ENCODE measurements at places on chromosomes 3 and 15.

DNA sequence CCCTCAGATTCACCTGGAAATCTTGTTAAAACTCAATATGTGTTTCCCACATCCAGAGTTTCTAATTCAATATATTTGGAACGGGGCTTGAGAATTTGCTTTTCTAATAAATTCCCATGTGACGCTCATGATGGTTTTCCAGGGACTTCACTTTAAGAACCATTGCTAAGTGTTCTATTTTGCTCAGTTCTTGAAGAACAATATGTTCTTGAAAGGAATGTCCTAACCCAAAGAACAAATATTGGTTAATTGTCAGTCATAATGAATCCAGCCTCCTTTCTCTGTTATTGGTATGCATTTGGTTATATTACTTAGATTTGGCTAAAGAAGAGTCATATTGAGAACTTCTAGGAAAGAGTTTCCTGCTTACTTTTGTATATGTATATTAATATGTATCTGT is 4.4 kb upstream of the PLSCR2 start:
- DNase-seq, result no peak

DNA sequence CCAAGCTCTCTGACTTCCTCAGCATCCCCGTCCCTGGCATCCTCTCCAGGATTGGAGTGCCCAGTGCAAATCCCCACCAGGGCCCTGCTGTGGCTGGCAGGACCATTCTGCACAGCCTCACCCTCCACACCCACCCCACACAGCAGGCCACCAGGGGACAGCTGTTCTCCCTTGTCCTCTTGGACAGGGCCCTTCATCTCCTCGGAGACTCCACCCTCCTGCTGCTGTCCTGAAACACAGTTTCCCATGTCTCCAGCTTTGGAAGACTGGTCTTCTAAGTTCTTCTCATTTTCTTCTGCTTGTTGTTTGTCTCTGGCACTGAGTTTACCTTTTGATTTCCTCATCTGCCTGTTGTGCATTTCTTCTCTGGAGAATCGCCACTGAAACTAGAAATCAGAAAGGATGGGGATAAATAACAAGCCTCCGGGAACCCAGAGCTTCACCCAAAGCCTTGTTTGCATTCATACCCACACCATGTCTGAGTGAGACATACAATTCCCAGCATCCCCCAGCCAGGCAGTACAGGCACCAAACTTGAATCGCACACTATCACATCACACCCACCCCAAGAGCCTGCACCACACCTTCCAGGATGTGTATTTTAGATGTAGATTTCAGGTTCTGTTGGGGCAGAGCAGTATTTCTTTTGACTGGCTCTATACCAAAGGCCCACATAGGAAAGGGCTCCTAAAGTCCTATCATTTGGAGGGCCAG is 52.0 kb downstream of the OXNAD1 start:
- no peak for DNase-seq

- no peak for DNase-seq
Observed at GRCh38 chr15:75761446-75762356, 49.1 kb upstream of the CSPG4 start.

- DNase-seq, result no peak
Observed at GRCh38 chr15:39642011-39642640, 61.2 kb downstream of the THBS1 start.

DNA sequence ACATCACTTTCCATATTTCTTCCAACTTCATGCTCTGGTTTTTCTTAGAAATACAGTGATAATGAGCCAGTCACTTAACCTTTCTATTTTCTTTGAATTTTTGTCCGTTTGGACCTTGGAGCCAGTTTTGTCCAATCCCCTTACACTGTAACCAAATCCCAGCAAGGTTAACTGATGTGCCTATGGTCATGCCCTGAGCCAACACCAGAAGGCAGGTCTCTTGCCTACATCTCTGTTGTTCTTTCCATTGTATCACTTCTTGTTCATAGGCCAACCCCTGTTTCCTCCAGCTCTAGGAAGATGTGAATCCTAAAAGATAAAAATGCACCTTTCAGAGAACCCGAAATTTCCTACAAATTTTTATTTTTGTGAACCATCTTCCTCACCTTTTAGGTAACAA is 122.7 kb downstream of the CMSS1 start:
- DNase-seq, result no peak

- no peak for DNase-seq
Observed at GRCh38 chr3:131756405-131756804, 253.6 kb upstream of the MRPL3 start.

GRCh38 chr3:133371676-133372075 is 28.2 kb upstream of the BFSP2 start:
- DNase-seq, result no peak

DNA sequence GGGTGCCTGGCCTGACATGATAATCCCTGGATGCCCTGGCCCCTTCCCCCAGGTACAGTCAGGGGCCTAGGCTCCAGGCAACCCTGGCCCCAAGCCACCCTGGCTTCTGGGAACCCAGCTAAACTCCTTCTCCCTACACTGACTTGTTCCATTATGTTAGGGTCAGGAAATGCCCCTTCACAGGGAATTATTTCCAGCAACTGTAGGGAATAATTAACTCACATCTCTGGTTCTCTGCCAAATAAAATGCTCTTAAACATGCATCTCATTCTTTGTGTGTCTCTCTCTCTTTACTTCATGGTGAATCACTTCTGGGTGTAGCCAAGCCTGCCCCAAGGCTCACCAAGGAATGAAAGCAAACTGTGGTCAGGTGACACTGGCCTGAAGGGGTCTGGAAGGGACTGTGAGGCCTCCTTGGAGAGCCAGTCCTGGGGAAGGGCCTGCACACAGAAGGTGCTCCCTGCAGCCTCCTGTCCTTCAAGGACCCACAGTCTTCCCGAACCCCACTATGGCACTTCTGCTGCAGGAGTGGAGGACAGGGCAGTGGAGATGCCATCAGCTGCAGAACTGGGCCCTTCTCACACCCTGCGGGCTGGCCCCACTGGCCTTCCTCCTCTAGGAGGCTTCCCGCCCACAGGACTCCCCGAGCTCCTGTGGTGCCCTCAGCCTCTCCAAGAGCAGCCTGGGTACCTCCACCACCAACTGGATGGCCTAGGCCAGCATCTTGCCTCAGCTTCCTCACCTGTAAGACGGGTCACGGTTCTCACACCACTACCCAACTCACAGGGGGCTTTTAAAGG is 17.6 kb downstream of the TKT start:
- peak; percentile 91 for DNase-seq

DNA sequence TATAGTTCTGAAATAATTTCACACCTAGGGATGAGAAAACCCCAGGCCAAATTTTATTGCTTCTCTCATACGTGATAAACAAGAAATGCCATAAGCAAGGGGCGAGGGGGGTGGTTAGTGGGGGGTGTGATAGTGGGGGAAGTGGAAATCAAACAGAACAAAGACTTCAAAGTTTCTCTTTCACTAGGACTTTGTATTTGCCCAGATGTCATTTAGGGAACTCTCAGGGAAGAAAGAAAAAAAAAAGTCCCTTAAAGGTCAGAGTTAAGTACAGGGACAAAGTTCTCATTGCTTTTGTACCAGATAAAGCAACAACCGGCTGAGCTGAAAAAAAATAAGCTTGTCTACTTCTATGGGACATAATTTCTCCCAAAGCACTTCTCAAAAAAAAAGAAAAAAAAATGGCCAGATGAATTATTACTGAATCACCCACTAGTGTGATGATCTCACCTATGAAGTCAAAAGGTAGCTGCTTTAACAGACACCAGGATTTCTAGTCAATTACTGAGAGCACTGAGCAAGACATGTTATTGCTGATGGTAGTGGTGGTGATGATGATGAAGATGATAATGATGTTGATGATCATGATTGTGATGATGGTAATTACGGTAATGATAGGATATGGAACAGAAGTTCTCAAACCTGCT is 56.2 kb downstream of the FHIT start:
- DNase-seq, result no peak

DNA sequence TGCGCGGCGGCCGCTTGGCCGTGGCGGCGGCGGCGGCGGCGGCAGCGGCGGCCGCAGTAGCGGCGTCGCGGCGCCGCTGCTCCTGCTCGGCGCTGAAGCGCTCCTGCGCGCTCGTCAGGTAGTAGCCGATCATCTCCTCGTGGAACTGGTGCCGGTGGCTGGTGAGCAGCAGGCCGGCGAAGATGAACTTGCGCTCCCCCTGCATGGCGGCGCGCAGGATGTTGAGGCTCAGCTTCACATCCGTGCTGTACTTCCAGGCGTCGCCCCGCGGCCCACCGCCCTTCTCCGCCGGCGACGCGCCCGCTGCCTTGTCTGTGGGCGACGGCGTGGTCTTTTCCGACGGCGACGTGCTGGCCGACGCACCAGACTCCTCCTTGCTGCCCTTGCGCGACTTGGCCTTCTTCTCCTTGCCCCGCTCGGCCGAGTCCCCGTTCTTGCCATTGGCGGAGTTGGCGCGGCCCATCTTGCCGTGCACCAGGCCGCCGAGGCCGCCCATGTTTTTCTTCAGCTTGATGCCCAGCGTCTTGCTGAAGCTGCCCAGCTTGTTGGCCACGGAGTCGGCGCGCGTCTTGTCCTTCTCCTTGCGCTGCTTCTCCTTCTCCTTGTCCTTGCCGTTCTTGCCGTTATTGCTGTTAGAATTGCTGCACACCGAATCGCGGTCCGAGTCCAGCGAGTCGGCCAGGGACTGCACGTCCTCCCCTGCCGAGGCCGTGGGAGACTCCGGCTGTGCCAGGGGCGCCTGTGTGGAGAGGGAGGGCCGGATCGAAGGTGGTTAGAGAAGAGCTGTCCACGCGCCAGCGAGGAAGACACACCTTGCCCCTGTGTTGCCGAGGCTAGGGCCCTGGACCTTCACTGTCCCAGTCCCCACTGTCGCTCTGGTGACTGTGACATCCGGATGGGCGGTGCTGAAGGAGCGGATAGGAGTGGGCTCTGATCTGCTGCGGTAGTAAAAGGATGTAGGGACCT is 157.6 kb downstream of the KLF13 start:
- no peak for DNase-seq

DNA sequence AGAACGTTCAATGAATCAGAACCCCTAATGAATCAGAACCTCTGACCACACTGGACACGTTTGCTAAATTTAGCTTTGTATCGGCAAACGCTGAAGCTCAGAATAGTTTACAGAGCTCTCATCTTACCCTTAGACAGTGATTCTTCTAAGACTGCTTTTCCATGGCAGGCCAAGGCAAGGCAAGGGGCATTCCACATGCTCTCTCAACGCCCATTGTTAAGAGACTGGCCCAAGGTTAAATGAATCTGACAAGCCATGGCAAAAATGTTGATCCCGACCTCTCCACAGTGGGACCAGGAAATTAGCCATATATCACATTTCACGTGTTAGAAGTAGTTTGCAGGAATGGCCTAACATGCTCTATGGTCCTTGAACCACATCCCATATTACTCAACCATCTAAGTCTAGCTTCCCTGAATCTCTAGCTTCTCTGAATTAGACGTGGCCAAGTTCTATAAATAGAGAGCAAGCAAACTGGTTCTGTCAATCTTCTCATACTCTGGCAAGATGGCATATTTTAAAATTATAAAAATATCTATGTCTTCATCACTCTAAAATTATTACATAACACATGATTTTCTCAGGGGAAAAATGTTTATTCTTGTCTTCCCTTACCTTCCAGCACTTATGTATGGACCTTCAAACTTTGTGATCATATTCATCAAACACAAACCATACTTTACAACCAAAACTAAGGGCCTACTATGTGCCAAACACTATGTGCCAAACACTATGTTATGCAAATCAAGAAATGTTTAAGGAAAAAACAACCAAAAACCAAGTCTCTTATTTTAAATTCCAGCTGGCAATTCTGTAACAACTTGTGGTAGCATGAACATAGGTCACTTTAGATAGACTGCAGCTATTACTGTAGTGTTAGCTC is 54.3 kb downstream of the AAGAB start:
- no peak for DNase-seq

DNA sequence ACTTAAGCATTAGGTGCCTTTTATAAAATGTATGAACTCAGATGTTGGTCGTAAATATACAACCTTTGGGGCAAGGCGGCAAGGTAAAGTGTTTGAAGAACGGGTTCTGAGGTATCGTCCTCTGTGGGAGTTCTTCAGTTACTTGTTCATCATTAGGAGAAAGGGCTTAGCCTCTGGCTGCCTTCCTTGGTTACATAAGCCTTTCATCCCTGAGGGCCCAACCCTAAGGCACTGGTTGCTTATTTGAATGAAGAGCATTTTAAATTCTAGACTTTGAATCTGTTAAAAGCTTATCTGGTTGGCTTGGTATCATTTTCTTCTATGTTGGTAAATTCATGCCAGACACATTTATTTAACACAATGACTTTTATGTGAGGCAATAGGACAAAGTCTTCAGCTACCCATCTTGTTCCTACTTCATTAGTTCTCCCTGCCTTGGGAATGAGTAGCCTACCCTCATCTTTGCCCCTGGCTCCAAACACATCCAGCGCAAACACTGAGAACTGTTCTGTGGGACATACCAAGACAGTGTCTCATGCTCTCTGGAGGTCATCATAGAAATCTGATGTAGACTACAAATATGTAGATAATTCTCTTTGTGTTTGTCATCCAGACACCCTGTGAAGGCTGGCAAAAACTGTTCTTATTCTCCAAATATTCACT is 12.4 kb upstream of the CCDC80 start:
- DNase-seq, result no peak

DNA sequence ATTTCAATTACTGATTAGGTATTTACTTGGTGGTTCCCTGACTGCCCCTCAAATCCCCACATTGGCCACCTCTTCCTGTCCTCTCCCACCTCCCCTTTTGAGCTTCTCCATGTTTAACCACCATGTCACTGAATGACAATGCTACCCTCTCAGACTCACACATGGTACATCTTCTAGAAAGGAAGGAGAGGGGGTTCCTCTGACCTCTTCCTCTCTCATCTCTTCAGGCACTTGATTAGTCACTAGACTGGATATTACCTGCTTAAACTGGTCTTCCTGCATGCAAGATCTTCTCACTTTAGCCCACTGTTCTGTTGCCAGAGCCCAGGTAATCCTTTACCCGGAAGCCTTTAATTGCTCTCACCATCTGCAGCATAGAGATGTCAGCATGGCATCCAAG is 64.9 kb downstream of the DIPK2A start:
- no peak for DNase-seq

- DNase-seq, result no peak
Observed at GRCh38 chr15:50747523-50747922, 18.0 kb downstream of the SPPL2A start.

- DNase-seq, result no peak
Observed at GRCh38 chr15:70852501-70853317, 1.2 kb downstream of the LARP6 start.

GRCh38 chr15:88382482-88382983 is 84.7 kb downstream of the MRPL46 start:
- peak; percentile 12 for DNase-seq

DNA sequence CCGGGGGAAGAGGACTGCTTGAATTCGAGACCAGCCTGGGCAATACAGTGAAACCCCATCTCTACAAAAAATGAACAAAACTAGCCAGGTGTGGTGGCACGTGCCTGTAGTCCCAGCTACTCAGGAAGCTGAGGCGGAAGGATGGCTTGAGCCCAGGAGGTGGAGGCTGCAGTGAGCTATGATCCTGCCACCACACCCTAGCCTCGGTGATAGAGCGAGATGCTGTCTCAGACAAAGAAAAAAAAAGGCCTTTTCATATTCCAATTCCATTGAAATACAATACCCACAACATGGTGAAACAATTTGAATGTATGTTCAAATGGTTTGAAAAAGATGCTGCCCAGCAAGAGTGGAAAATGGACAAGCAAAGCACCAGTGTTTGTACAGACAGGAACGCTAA is 61.8 kb upstream of the ZNF148 start:
- DNase-seq, result no peak

- DNase-seq, result no peak
Observed at GRCh38 chr3:194738254-194739093, 52.8 kb downstream of the FAM43A start.

All from LoVo (cell line).